CD4-positive, alpha-beta T cell (primary cell): ENCODE measurements at places on chromosomes 6 and 20. TPM values are rescaled to one million over a fixed set of nuclear protein-coding genes. Genes with fewer than 3 reads are reported as not detected.

DNA sequence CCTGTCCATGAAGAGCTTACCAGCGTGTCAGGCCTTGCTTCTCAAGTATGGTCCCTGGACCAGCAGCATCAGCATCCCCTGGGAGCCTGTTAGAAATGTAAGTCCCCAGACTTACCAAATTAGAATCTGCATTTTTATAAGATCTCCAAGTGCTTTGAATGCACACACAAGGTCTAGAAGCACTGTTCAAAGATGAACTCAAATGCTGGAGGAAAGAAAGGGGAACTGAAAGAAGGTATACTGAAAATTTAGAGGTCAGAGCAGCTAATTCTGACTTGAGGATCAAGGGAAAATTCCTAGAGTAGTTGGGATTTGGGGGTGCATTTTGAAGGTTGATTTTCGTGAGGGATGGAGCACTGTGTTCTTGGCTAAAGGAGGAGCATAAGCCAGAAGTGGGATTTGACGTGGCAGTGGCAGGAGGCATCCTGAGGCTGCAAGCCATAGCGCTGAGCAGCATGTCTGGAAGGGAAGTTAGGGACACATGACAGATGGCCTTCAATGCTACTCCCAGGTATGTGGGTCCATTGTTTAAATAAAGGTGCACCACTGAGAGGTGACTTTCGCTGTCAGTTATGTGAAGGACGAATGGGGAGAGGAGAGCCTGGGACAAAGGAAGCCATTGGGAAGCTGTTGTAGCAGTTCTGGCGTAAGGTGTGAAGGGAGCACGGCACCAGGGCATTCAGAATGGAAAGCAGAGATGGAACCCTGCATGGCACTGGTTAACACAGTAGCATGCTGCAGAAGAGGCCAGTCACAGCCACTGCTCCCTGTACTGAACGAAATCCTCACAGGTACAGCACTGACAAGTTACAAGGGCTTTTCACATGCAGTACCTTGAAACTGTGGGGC, 36.2 kb downstream of the ARMC2 start:
- DNase-seq = no peak

- no peak for DNase-seq
Measured at GRCh38 chr6:53877151-53877550, 82.3 kb downstream of the LRRC1 start.

DNA sequence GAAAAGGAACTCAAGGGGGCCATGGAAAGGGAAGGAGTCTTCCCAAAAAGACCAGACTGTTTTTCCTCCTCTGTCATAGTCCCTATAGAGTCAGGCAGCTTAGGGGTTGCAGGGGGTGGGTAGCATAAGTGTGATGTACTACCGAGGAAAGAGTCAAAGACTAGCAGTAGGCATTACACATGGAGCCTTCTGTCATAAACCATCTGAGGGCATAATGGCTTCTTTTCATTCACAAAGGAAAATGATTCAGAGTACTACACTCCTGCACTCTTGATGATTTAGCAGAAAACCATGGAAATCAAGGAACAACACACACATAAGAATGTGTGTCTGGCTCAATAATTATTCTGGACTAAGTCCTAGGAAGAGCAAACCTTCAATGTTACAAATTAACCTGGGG, 14.9 kb downstream of the PLN start:
- DNase-seq = no peak

DNA sequence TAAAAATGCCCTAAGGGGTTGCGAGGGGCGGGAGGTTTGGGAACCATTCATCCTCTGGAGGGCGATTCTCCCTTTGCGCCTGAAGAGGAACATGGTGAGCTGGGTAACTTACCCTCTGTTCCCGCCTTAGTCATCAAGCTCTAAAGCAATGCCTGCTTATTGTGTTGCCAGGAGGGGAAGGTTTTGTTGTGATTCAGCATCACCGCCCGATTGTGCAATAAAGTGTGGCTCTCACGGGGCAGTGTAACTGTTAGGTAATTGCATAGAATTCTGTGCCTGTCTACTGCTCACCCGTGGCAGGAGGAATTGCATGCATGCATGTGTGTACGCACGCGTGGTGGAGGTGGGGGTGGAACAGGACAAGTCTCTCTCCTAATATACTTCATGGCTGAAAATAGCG, 95.5 kb upstream of the AGPAT4 start:
- no peak for DNase-seq

DNA sequence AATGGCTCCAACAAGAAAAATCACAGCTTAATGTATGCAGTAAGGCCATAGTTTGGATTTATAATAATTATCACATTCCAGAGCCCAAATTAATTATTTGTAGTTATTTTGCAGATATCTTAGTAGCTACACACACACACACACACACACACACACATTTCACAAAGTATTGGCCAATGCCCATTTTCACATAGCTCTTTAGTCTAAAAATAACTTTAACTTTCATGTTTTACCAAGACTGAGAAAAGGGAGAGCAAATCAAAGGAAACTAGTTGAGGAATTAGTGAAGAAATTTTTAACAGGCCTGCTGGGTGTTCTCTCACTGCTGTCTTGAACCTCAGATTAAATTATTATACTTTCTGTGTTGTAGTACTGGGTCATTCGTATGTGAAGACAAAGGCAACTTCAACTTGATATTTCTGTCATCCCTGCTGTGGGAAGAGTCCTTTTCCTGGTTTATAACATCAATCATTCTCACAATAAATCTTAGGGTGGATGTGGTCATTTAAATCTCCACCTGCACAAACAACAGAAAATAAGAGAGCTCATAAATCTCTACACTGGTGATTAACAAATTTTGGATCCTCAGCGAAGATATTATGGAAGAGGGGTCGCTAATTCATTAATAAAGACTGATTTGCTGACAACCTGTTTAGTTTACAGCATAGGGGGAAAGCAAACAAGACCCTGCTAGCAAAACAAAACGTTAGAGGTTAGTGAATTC, 1.6 kb upstream of the TCF21 start:
- DNase-seq = no peak

GRCh38 chr6:18506382-18507017, 119.3 kb downstream of the RNF144B start:
- no peak for DNase-seq

DNA sequence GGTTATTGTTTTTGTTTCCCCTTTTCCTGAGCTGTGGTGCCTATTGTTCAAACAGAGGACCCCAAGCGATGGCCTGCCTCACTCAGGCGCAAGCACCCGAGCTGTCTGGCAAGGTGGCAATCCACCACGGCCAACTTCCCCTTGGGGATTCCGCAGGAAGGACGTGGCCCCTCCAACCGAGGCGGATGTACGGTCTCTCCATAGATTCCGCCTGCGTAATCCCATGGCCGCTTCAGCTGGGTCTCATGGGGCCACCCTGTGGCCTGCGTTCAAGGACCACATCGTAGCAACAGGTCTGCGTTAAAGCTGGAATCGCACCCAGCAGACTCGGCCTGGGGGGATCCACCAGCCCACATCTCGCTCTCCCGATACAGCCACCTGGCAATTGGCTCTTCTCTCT, 79.9 kb downstream of the CEBPB start:
- DNase-seq = no peak

- DNase-seq = no peak
Measured at GRCh38 chr20:46111028-46111835, 6.9 kb upstream of the CD40 start.

- DNase-seq = no peak
Measured at GRCh38 chr6:31010393-31011060, at the start of gene MUC22. TSS of gene MUC22 (plus strand) at chr6:31010474. CDS start at chr6:31010707, 233 bp downstream.

The ZC3H12D gene
- total RNA-seq = 71.0 TPM

The TMEM244 gene
- not detected for total RNA-seq

The RNF182 gene
- 0.20 TPM for total RNA-seq
